Hepatocyte (in vitro differentiated cells): ENCODE measurements at places on chromosomes 13 and 19.

DNA sequence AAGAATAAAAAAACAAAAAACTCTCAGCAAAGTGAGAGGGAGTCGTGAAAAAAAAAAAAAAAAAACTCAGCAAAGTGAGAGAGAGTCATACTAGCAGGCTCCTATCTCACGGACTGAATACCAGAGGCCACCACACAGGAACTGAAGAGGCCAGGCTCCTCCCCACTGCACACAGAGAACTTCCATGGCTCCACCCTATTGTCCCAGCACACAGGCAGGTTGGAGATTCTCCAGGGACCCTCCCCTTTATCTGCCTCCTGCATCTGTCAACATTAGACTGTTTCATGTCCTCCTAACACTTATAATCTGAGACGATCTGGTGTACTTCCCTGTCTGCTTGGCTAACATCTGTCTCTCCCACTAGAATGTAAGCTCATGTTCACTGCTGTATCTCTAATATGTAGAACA is 37.0 kb upstream of the FARP1 start:
- DNase-seq = peak; percentile 77

- DNase-seq = no peak
Observed at GRCh38 chr13:69641773-69642172, 465.9 kb upstream of the ATXN8OS start.

GRCh38 chr19:13051557-13052165 is 51.0 kb downstream of the LYL1 start:
- peak; percentile 91 for DNase-seq

DNA sequence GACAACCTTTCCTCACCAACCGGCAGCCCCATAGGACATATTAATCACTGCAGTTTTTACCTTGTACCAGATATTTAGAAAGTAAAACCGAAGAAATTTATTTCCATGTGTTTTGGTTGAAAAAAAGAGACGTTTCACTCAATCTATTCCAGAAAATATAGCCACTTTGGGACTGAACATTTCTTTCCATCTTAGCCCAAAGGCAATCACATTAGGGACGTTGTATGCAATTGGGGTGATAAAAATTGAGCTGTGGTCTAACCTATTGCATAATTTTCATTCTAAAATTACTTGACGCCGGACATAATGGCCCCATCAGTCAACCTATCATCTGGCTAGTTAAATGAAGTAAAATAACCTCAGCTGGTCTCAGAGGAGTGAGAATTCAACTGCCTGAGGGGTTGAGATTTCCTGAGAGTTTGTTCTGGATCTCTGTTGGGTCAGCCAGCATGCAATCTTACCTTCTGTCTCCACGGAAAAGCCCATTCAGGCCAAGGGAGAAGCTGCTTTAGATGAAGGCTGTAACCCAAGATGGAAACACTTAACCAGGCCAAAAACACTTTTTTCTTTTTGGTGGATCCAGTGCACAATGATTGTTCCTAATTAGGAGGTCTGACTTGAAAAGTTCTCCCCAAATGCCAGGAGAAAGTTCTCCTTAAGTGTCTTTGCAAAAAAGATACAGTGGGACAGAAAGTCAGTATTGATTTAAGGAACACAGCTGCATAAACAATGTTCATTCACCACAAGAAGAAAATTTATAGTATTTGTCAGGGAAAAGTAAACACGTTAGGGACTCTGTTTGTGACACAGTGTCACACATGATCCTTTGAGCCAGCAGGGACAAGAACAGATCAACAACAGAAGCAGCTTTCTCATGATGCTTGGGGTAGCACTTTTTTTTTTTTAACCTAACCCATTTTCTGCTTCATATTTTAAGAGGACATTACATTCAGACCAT is 34.1 kb downstream of the DLEU7 start:
- DNase-seq = no peak

- peak; percentile 81 for DNase-seq
Observed at GRCh38 chr19:30669329-30670010, 297.3 kb downstream of the ZNF536 start.

DNA sequence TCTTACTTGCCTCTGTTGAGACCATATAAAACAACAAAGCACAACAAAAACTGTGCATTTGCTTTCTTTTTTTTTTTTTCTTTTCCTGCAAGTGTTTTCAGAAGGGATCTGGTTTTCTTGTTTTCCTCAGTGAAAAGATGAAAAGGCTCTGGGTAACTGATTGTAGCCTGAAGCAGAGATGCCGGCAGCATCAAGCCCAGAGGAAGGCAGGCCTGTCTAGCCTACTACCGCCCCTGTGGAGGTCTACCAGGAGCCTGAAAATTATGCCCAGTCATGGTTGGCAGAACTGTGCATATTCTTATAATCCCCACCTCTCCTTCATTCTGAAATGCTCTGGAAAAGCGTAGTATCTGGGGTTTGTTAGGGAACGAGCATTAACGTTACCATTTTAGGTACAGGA is 32.6 kb upstream of the MEDAG start:
- DNase-seq = no peak
